ENCODE measurements at places on chromosomes 1 and 21.

DNA sequence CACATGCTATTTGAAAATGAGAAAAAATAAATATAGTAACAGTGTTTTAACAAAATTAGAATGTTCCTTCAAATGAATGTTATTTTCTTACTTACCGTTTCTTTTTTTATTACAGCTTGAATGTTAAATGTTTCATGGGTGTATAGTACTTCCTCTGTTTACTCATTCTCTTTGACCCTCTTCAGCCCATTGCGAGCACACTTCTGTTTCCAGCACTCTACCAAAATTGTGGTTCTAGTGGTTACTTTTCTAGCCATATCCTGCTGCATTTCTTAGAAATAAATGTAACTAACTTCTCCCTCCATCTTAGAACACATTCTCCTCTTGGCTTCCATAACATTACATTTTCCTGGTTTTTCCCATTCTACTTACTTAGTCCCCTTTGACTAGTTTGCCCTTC lies 190.0 kb upstream of the C1orf105 start:
- no peak for DNase-seq

GRCh38 chr21:24118738-24119459 lies 1488.4 kb downstream of the MRPL39 start:
- DNase-seq: no peak

DNA sequence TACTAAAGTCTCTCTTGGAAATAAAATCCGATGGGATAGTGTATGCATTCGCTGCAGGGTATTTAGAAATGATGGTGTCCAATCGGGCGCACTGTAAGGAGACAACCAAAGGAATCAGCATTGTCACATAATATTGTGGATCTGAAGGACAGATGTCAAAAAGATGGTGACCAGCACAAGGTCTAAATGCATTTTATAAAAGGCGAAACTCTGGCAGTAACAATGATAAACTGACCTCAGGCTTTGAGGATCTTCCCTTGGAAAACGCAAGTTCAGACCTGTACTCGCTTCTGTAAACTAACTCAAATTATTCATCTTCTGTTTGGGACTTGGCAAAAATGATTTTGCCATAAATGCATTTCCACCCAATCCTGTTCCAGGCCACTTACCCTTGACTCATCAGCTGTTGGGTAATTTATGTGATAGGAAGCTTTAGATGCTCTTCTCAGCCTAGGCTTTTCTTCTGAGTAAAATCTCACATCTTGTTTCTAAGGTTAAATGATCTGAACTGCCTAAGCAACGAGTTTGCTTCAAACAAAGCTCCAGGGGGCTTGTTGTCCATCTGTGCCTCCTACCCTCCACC lies 33.8 kb downstream of the STPG1 start:
- no peak for DNase-seq

GRCh38 chr1:188822248-188822647 lies 1655.4 kb downstream of the BRINP3 start:
- DNase-seq: no peak

DNA sequence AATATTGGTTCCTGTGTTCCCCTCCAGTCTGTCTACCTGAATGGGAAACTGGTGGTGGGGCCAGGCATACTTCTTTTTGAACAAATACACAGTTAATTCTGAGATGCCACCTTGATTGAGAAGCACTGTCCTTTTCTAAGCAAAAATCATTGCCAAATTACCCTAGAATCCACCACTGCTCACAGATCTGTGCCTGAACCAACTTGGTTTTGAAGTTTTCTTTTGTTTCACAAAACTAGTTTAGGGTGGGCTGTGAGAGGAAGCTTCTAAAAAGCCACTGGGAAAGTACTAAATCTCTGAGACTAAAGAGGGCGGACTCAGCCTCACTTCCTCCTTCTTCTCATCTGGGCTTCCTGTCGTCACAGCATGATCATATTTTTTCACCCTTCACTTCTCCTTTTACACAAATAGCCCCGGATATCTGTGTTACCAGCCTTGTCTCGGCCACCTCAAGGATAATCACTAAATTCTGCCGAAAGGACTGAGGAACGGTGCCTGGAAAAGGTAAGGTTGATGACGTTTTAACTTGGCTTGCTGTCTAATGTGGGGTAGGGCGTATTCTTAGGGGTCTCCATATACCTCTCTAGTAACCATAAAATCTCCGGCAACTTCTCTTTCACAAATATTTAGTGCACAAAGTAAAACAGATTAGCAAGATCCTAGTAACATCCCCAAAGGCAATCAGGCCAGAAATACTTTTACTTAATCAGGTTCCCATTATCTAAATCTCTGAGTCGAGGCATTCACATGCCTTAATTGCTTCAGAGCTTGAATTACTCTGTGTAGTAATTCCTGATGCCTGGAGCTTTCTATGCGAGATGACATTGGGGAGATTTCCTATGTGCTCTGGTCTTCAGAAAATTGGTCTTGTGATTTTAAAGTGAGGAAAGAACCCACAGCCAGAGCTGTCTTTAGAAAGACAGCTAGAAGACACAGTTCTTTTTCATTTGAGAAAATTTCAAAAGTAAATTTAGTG lies at the start of gene CD53:
TSS of gene CD53 (plus strand) at position 404 of the 976 bp plus-strand sequence. CDS start 18,261 bp downstream, outside the sequence.
- DNase-seq: no peak

DNA sequence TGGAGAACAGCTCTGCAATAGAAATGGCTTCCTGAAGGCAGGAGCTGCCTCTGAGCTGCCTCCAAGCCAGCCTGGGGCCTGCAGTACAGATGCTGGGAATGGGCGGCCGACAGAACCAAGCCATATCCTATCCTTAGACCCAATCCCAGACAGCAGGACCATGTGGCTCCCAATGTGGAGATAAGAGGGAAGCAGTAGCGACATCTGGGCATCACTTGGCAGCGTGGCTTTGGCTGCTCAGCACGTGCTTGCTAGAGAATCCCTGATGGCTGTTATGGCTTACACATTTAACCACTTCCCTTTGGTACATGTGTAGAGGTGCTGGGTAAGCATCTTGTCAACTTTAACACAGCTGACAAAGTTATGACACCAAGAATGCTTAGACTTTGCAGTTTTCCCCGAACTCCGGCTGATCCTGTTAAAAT lies 87.7 kb downstream of the MAN1C1 start:
- DNase-seq: no peak

DNA sequence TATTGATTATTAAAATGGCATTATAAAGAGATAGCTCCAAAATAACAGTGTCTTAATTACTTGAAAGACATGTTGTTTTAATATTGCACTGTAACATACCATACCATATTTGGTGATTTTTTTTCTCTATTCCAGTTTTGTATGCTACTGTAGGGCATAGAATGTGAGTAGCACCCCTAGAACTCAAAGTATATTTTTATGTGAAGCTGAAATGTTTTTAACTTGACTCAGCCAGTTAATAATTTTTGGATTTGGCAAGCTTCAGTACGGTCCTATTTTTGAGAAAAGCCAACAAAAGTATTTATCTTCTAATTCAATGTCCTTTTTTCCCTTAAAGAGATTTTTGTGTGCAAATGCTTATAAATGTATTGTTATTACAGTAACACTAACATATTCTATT lies 593.8 kb downstream of the USP25 start:
- no peak for DNase-seq
